ENCODE measurements at places on chromosomes 12 and 14.

- no peak for DNase-seq
Measured at GRCh38 chr14:95472819-95473251, 43.6 kb downstream of the SYNE3 start.

GRCh38 chr12:9740106-9740750 is 7.3 kb upstream of the CLECL1 start:
- no peak for DNase-seq

GRCh38 chr14:33342299-33342974 is 403.8 kb downstream of the NPAS3 start:
- DNase-seq, result no peak

DNA sequence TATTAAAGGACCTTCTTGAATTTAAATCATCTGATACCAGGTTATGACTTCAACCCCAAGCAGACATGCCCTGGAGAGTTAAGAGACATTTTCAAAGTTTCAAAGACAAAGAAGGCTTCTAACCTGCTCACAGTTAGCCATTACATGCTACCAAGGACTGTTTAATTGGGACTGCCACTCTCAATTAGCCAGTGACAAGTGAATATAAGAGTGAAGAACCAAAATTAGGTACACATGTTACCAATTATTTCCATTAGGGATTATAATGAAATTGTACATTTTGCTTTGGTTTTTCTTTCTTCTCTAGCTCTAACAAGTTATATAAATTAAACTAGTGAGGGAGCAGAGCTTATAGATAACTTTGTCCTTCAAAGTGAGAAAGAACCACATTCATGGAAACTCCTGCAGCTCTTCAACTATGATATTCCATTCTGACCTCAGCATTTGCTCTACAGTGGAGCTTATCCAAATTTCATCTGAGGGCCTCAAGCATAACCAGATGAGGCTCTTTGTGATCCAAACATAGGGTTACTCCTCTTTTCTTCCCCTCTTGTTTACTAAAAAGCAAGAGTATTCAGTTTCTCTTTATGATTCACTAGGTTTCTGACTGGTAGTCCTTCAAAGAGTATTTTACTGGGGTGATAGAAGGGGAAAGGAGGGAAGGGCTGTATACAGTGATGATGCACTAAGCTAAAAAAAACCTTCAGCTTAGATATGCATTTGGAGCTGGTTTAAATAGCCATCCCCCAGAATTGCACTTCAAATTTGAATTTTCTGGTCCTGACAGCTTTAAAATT is 91.3 kb downstream of the DUSP6 start:
- DNase-seq, result no peak

All from stimulated activated CD8-positive, alpha-beta memory T cell treated with anti-CD3 and anti-CD28 coated beads, Interleukin-12 subunit alpha, Interleukin-12 subunit beta, amount 100 ng/mL, for 4 hours (primary cell).